ENCODE measurements at places on chromosomes 6 and 20.
A peak's percentile ranks its signal among the peaks of the same experiment; 100 is the strongest.

- no peak for DNase-seq
Observed at GRCh38 chr6:11097476-11097875, 3.8 kb downstream of the SMIM13 start.

GRCh38 chr20:44690781-44691423 lies 24.3 kb upstream of the CCN5 start:
- no peak for DNase-seq

- DNase-seq, result no peak
Observed at GRCh38 chr6:143965503-143966171, 42.4 kb downstream of the PLAGL1 start.

DNA sequence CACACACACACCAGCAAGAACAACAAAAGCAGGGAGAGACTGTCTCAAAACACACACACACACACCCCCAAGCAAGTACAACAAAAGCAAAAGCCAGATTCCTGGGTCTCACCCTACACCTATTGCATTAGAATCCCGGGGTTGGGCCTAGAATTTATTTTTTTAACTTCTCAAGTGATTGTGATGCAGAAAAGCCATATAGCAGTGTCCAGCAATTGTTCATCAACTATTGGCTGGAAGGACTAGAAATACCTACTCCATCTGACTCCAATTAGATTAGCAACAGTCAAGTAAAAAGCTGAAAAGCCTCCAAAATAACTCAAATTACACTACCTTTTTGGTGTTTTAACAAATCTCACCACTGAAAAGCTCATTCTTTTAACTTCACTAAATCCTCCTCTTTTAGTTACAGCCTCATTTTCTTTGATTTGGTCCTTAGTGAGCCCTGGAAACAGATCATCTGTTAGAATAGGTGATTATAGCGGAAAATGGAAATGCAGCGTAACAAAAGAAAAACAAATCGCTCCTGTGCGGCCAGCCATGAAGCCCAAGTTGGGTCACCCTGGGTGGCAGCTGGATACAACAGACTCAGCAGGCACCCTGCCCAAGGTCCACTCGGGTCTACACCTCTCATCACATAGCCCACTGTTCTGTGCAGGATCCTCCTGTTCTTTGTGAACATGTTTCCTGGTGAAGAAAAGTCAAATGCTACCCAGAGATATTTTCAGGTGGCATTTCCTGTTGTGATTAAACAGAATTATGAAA lies 38.7 kb downstream of the STAU1 start:
- DNase-seq, result no peak

GRCh38 chr6:113936093-113936934 lies 34.6 kb downstream of the HDAC2 start:
- peak; percentile 15 for DNase-seq

GRCh38 chr6:159068904-159069578 lies 24.2 kb upstream of the TAGAP start:
- DNase-seq, result peak; percentile 35

- DNase-seq, result no peak
Observed at GRCh38 chr6:138524526-138524925, 25.2 kb upstream of the NHSL1 start.

DNA sequence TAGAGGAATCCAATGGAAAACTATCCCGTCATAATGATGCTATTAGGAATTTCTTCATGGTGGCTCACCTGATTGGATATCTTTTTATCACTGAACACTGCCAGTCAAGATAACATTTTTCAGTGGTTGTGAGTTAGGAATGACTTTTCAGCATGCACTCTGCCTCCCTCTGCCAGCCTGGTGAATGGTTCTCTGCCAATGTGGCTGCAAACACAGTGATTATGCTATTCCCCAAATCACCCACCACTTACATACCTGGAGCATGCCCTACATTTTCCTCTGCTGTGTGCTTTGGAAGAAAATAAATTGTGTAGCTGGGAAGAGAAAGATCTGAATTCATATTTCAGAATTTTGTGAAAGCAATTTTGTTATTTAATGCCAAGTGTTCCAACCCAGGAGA lies 102.6 kb upstream of the LAMP5 start:
- DNase-seq, result no peak

DNA sequence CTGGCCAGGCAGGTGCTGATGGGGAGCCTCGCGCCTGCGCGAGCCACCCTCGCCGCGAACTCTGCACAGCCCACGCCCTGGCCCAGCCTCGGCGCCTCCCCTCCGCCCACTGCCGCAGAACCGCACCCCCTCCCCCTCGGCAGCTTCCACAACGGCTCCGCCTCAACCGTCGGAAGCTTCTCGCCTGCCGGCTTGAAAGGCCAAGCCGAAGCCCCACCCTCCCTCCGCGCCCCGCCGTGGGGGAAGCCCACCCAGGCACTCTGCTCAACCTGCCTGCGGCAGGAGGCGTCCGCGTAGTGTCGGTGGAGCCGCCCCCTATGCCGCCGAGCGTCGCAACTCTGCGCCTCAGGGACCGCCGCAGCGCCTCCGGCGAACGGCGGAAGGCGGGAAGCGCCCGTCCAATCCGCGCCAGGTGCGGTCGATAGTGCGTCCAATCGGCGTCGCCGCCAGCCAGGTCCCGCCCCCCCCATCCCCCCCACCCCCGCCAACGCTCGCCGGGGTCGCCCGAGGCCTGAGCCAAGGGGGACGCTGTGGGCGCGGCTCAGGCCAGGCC lies at the start of gene SYCP2:
TSS of gene SYCP2 (minus strand) at position 342 of the 553 bp plus-strand sequence. CDS start 11,224 bp downstream, outside the sequence.
- no peak for DNase-seq

- DNase-seq, result no peak
Observed at GRCh38 chr6:5175635-5176034, 85.1 kb downstream of the LYRM4 start.

Measured in iPS DF 19.7 (cell line).